Hepatocyte (in vitro differentiated cells): ENCODE measurements at places on chromosomes 1 and 21.
A peak's percentile ranks its signal among the peaks of the same experiment; 100 is the strongest.

DNA sequence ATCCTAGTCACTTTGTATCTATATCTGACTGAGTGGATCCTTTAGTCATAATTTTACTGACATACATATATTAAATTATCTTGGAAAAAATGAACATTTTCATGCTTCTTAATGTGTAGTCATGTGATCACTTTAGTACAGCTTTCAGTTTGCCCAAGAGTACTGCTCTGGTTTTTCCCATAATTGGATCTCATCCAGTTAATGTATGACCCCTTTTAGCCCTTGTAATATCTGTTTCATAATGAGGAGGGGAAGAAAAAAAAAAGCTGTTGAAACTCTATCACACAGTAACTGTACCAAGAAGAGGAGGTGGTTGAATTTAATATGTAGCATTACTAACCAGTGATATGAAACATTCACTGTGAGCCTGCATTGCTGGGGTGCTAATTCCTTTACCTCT, 328.7 kb downstream of the PTPRC start:
- DNase-seq: no peak
- no peaks in the 10 kb centered on the region for H3K27me3 ChIP-seq
- H3K27ac ChIP-seq: no peak overlapping the region

DNA sequence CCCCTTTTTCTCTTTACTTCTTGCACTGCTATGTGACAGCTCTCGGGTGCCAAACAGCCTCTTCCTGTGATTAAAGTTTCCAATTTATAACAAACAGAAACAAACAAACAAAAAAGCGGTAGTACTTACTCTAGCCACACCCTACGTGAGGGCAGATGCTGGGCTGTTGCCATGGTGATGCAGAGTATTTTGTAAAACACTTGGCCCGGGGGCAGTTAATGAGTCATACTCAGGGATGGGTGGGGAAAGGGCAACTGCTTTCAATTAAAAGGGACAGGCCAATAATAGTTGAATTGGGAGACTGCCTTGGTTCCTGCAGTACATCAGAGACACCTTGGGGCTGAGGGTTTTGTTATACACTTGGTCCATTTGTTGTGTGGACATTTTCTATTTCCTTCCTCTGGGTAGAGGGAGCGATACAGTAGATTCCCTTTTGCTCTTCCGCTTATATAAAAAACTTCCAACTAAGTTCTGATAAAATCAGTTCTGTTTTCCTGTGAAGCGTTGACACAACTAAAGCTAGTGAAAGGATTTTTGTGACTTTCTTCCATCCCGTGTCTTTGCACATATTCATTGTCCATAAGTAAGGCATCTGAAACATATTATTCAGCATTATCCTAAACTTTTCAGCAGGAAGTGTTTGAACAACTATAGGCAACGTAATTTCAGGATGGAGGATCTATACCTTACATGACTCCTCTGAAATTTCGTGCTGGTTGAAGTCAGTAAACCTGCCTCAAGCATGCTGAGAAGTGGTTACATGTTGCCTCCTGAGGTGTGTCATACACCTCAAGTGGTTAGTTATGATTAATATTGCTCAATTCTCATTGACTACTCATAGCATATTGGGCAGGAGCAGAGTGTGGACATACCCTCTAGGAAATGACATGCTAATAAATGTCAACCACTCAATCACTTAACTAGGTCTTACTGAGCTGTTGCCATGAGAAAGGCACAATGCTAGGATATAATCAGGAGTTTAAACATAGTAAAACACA, 36.7 kb upstream of the THEM4 start:
- no peaks in the 10 kb centered on the region for H3K27me3 ChIP-seq
- peaks cover 28% of the 10 kb centered on the region for H3K4me1 ChIP-seq
- H3K36me3 ChIP-seq: no peaks in the 10 kb centered on the region
- peak overlapping the region; percentile 72 for H3K27ac ChIP-seq

GRCh38 chr1:194028002-194028401, 841.6 kb upstream of the B3GALT2 start:
- H3K27me3 ChIP-seq: no peaks in the 10 kb centered on the region
- H3K4me1 ChIP-seq: no peaks in the 10 kb centered on the region
- no peaks in the 10 kb centered on the region for H3K36me3 ChIP-seq
- DNase-seq: no peak
- H3K27ac ChIP-seq: no peak overlapping the region

GRCh38 chr1:55288245-55288644, 73.1 kb upstream of the USP24 start:
- H3K4me1 ChIP-seq: peaks cover 4% of the 10 kb centered on the region
- no peaks in the 10 kb centered on the region for H3K27me3 ChIP-seq
- H3K27ac ChIP-seq: no peak overlapping the region
- no peaks in the 10 kb centered on the region for H3K36me3 ChIP-seq
- H3K4me3 ChIP-seq: no peak overlapping the region

- no peaks in the 10 kb centered on the region for H3K36me3 ChIP-seq
- no peak for DNase-seq
- H3K4me3 ChIP-seq: no peak overlapping the region
- H3K27ac ChIP-seq: no peak overlapping the region
Observed at GRCh38 chr1:14811573-14811972, 213.1 kb downstream of the KAZN start.

DNA sequence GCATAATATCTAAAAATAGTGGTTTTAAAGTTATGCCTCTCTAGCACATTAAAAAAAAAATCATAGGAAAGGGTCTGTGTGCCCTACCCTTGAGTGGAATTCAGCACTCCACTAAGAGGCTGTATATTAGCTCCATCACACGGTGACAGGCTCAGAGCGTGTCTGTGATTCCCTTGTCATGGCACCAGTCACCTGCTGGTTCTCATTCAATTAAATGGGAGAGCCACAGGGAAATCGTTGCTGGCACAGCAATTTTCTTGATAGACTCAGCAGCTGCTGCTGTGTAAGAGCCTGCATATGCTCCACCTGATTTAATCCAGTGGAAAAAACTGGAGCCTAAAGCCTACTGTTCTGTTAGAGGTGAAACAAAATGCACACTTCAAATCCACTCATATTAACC, 9.5 kb downstream of the ATP6V1G3 start:
- H3K27me3 ChIP-seq: no peaks in the 10 kb centered on the region
- DNase-seq: no peak
- no peak overlapping the region for H3K27ac ChIP-seq
- no peak overlapping the region for H3K4me3 ChIP-seq

DNA sequence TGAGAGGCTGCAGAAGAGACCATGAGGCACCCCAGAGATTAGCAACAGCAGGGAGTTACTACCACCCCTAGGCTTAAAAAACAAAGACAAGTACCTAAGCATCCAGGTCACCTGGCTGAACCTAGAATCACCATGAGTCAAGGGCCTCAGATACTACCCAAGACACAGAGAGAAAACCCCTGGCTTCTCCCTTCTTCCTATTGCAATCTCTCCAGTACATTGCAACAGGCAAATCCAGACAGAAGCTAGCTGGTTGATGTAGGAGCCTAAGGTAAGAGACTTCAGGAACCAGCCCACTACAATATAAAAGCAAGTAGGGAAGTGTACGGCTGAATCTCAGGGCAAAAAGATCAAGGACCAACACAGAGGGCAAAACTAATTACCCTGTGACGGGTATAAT, 367.2 kb downstream of the PLPP3 start:
- no peaks in the 10 kb centered on the region for H3K36me3 ChIP-seq
- DNase-seq: no peak
- H3K4me3 ChIP-seq: no peak overlapping the region
- H3K4me1 ChIP-seq: no peaks in the 10 kb centered on the region
- H3K27ac ChIP-seq: no peak overlapping the region
- no peaks in the 10 kb centered on the region for H3K27me3 ChIP-seq

DNA sequence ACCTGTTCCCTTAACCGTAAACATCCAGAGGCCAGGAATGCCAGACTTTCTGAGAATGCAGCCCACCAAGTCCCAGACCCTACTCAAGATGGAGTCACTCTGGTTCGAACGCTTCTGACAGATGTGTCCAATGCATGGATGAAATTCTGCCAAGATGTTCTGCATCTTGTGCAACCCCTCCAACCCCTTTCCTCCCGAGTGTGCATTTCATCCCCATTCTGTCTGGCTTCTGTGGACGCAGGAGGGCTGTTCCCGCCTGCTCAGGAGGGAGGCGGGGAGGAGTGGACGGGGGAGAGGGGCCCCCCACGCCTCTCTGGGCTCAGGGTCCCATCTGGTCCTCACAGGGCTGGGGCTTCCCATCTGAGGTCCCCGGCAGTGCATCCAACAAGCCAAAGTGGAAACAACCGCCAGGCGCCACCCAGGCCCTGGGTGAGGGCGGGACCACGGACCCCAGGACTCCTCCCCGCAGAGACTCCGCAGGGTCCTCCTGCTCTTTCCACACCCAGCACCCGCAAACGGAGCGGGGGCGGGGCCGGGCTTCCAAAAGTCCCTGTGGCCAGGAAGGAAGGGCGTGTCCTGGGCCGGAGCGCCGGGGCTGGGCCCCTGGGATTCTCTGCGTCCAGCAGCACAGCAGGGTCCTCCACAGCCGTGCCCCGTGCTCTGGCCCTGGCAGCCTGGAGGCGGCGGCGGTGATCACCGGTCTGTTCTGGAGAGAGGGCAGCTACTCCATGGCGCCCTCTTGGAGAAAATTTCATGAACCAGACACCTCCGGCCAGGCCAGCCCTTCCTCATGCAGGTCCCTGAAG, 27.8 kb upstream of the SUMO3 start:
- H3K27me3 ChIP-seq: no peaks in the 10 kb centered on the region
- H3K4me3 ChIP-seq: no peak overlapping the region
- peaks cover 4% of the 10 kb centered on the region for H3K36me3 ChIP-seq
- H3K4me1 ChIP-seq: peaks cover 23% of the 10 kb centered on the region
- peak overlapping the region; percentile 45 for H3K27ac ChIP-seq

DNA sequence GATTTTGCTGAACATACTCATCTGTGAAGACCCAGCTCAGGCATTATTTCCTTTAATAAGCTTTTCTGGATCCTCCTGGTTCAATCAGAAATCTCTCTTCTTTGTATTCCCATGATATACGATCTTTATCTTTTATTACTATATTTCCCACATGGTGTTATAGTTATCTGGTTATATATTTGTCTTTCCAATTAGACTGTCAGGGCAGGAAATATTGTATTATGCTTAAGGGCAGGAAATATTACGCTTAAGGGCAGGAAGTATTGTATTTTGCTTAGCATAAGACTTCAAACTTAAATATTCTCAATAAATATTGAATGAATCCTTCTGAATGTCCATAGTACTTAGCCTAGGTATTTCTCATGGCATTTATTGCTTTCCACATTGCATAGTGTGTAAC, 122.2 kb downstream of the COQ8A start:
- no peak for DNase-seq
- no peak overlapping the region for H3K4me3 ChIP-seq
- H3K27me3 ChIP-seq: no peaks in the 10 kb centered on the region
- no peak overlapping the region for H3K27ac ChIP-seq
- no peaks in the 10 kb centered on the region for H3K4me1 ChIP-seq

GRCh38 chr1:223056802-223057201, 86.2 kb downstream of the TLR5 start:
- no peak overlapping the region for H3K27ac ChIP-seq
- DNase-seq: no peak
- no peaks in the 10 kb centered on the region for H3K27me3 ChIP-seq
- H3K36me3 ChIP-seq: no peaks in the 10 kb centered on the region

- H3K4me3 ChIP-seq: no peak overlapping the region
- no peak for DNase-seq
- H3K27ac ChIP-seq: no peak overlapping the region
Observed at GRCh38 chr1:230384380-230385157, 41.6 kb downstream of the PGBD5 start.

DNA sequence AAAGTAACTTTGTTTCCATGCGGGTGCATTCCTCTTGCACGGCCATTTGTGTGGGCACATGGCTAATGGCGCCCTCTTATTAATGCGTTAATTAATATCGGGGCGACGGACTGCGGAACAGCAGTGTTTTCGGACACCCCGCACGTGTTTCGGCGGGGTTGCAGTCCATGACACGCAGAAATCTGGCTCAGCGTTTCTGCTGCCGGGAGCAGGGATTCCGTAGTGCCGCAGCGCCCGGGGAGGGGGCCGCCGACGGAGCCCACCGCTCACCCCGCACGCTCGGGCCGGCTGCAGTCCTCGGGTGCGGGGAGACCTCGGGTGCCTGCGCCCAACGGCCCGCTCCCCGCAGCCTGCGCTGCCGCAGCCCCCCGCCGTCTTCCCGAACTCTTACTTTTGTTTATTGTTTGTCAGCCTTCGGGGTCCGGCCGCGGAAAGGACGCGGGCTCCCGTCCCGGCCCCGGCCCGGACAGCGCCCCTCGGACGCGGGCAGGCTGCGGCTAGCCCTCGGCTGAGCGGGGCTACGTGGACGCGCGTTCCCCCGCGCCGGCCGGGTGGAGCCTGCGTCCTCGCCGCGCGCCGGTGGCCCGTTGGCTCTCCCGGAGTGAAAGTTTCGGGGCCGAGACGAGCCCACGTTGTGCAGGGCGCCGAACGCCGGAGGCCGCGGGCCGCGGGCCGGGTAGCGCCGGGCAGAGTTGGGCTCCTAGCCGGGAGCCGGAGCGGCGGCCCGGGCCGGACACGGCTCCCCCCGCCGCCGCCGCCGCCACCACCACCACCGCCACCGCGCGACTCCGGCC, 849 bp downstream of the NFIA start:
- DNase-seq: peak; percentile 34
- H3K4me1 ChIP-seq: peaks cover 27% of the 10 kb centered on the region
- peak overlapping the region; percentile 62 for H3K27ac ChIP-seq
- no peaks in the 10 kb centered on the region for H3K36me3 ChIP-seq
- peak overlapping the region; percentile 83 for H3K4me3 ChIP-seq

DNA sequence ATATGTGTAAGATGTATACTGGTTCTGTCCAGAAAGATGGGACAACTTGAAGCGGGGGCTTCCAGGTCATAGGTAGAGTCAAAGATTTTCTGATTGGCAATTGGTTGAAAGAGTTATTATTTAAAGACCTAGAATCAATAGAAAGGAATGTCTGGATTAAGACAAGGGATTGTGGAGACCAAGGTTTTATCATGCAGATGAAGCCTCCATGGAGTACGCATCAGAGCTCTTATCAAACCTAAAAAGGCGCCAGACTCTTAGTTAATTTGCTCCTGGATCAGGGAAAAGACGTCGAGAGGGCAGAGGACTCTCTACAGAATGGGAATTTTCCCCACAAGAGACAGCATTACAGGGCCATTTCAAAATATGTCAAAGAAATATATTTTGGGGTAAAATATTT, 23.7 kb upstream of the ETV3 start:
- peak overlapping the region; percentile 31 for H3K27ac ChIP-seq
- no peaks in the 10 kb centered on the region for H3K36me3 ChIP-seq
- H3K4me1 ChIP-seq: peaks cover 3% of the 10 kb centered on the region
- no peaks in the 10 kb centered on the region for H3K27me3 ChIP-seq
- no peak for DNase-seq

DNA sequence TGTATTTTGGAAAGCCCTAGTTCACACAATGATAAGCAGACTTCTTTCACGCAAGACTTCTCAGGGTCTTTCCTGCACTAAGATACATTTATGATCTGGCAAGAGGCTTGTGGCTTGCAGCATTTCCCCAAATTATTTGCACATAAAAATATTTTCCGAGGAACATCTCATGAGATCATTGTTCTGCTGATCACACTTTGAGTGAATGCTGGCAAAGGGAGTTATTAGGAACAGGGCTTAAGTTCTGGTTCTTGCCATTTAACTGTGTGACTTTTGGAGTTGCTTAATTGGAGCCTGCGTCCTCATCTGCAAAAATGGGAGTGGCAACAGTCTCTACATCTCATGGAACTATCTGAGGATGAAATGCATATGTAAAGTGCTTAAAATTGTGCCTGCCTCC, 50.2 kb downstream of the GADD45A start:
- peaks cover 5% of the 10 kb centered on the region for H3K4me1 ChIP-seq
- no peak overlapping the region for H3K4me3 ChIP-seq
- no peaks in the 10 kb centered on the region for H3K27me3 ChIP-seq

- no peak overlapping the region for H3K4me3 ChIP-seq
- no peaks in the 10 kb centered on the region for H3K4me1 ChIP-seq
- no peak overlapping the region for H3K27ac ChIP-seq
- no peak for DNase-seq
Observed at GRCh38 chr21:27673581-27673980, 706.7 kb upstream of the ADAMTS5 start.
